Activated CD8-positive, alpha-beta memory T cell treated with anti-CD3 and anti-CD28 coated beads, Interleukin-2, amount 50 U/mL, for 48 hours (primary cell): ENCODE measurements at places on chromosomes 3 and 15.

DNA sequence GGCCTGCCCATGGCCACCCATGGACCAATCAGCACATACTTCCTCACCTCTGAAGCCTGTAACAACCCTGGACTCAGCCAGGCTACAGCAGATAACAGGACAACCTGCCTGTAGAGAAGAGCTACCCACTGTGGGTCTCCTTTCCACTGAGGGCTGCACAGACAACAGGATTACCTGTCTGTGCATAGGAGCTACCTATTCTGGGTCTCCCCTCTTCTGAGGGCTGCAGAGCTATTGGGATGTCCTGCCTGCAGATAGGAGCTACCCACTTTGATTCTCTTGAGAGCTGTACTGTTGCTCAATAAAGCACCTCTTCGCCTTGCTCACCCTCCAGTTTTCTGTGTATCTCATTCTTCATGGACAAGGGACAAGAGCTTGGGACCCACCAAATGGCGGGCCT, 23.8 kb upstream of the CHST2 start:
- no peak for DNase-seq

DNA sequence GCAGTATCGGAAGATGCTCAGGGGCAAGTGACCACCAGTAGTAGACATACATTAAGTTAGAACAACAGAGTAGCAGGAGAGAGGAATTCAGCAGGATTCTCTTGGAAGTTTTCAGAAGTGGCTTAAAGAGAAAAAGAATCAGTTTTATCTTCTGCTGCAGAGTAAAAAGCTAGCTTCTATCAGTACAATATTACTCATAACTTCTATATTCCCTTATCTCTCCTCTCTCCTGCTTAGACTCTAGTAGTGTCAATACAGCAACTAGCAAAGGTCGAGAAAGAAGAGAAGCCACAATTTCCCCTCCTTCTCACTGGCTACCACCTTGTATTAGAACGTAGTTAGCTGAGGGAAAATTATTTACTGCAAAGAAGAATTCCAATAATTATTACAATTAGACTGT, 539.7 kb downstream of the DIPK2A start:
- no peak for DNase-seq

- DNase-seq: no peak
Measured at GRCh38 chr3:163048881-163049280, 1552.3 kb downstream of the OTOL1 start.

GRCh38 chr3:79012946-79013362, 754.8 kb downstream of the ROBO1 start:
- no peak for DNase-seq

DNA sequence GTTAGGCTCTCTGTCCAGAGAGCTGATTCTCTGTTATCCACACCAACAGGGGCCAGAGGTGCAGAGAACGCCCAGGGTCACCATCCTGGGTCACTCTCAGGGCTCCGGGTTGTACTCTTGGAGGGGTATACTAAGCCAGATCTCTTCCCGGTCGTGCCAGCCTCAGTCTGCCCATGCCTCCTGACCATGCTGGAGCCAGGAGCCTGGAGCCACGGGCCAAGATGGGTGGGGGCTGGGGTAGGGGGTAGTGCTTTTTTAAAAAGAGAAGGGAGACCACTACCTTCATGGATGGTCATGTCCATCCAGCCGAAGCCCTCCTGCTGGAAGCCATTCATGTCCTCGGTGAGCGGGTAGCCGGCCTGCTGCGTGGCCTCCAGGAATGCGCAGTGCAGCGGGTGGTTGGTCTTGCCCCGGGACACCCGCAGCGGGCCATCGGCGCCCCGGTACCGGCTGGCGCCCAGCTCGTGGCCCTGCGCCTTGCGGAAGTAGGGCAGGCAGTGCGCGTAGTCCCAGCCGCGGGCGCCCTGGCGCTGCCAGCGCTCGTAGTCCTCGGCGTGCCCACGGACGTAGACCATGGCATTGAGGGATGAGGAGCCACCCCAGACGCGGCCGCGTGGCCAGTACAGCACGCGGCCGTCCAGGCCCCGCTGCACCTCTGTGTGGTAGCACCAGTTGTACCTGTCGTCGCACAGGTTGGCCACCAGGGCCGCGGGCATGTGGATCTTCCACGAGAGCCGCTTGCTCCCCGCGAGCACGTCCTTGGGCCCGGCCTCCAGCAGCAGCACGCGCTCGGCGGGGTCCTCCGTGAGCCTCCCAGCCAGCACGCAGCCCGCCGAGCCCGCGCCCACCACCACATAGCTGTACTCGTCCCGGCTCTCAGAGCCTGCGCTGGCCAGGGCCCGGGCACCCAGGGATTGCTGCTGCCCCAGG, 22.9 kb downstream of the CHDH start:
- DNase-seq: no peak

DNA sequence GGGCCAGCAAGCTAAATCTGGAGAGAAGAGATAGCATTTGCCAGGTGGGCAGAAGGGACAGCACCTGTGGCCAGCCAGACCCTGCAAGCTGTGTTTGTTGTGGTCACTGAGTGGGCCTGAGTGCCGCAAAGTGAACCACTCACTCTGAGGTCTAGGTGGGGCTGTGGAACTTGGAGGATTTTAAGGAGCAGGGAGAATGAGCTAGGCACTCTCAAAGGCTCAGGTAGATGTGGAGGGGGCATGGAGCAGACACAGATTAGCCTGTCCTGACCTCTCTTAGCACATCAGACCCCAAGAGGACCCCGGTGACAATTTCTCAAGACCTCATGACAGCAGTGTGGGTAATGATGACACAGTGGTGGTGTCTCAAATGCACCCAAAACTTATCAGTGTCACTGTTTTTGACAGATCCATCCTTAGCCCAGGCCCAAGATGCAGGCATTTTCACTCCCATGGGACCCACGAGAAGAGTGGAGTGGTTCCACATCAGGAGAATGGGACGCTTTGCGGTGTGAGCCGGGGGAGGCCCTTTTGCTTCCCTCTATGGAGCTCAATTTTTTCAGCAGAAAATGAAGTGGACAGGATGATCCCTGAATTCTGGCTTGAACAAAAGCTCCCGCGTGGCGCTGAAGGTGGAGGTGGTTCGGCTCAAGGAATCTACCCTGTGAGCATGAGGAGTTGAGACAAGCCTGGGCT, 43.8 kb upstream of the TLE3 start:
- no peak for DNase-seq

DNA sequence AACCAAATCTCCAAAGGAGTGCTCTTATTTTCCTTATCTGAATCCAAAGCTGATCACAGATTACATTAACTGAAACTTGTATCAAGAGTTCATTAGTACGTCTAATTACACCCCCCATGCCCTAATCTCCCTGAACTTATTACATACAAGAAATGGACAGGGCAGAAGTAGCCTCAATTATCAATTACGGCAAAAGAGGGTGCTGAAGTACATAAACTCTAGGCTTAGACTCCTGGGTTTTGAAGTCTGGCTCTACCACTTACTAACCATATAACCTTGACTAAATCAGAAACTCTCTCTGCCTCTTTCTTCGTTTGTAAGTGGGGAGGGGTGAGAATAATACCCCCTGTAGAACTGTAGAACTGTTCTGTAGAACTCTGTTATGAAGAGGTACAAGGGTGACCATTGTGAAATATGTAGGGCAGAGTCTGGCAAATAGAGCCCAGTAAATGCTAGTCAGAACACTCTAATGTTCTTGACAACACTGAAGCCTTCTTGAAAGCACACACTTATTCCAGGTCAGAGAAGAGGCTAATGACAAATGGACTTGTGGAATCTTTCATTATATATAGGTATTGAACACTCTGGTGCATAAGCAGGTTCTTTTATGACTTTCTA, 19.6 kb upstream of the OR5K4 start:
- no peak for DNase-seq

DNA sequence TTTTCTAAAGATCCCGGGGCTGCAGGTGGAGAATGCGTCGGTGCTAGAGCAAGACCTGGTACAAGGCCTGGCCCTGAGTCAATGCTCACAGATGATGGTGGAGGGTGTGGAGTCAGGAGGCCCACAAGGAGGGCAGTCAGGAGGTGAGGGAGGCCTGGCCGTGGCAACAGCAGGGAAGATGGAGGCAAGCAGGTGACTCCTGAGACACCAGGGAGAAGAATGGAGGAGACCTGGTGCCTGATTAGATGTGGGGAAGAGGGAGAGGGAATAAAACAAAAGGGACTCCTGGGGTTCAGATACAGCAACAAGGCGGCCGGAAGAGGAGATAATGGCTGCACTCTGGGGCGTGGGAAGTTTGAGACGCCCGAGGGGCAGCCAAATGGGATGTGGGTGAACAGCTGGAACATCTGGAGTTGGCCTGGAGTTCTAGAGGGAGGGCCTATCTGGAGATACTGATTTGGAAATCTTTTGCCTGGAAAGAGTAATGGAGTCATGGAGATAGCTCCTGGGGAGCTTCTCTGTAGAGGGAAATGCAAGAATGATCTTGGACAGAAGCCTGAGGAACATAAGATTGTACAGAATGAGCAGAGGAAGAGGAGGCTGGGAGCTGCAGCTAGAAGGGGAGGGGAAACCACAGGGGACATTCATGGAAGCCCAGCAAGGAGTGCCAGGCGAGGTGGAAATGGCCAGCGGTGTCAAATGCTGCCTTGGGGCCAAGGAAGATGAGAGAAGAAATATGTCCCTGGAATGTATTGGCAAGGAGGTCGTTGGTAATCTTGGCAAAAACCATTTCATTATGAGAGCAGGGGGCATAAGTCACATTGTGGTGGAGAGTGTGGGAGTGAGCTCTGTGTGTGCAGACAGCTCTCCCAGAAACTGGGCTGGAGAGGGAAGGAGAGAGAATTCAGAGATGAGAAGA, 67.5 kb upstream of the CORO2B start:
- no peak for DNase-seq
